Lower leg skin (tissue), 4 donors: ENCODE measurements at places on chromosomes 1 and 21.
A peak's percentile ranks its signal among the peaks of the same experiment; 100 is the strongest.

GRCh38 chr21:41681348-41681801, 85.5 kb downstream of the RIPK4 start:
- no peak for DNase-seq

GRCh38 chr1:155261493-155261851, 688 bp downstream of the SCAMP3 start:
- no peak for DNase-seq

- DNase-seq, result peak; percentile 85
Observed at GRCh38 chr1:234656944-234657654, 47.1 kb upstream of the IRF2BP2 start.

GRCh38 chr1:54052431-54052933, 522 bp downstream of the TMEM59 start:
- DNase-seq, result no peak

DNA sequence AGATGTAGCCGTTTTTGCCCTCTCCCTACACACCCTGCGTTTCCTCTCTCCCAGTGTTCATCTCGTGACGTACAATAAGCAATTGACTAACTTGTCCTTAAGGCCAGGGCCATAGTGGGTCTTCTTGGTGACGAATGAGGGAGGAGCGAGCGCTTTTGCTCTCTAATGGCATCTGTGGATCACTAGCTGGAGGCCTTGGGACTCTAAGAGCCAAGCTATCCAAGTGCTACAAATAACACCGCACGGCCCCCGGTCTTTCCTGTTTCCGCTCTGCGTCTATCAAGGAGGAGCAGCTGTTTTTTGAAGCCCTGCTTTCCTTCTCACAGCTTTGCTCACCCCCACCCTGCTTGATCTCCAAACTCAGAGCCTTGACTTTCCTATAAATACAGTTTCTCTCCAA, 25.2 kb downstream of the EVA1C start:
- DNase-seq, result no peak

GRCh38 chr1:179888071-179888470, 6.0 kb downstream of the TOR1AIP1 start:
- DNase-seq, result no peak

GRCh38 chr1:194537521-194537920, 1351.1 kb upstream of the B3GALT2 start:
- DNase-seq, result no peak

DNA sequence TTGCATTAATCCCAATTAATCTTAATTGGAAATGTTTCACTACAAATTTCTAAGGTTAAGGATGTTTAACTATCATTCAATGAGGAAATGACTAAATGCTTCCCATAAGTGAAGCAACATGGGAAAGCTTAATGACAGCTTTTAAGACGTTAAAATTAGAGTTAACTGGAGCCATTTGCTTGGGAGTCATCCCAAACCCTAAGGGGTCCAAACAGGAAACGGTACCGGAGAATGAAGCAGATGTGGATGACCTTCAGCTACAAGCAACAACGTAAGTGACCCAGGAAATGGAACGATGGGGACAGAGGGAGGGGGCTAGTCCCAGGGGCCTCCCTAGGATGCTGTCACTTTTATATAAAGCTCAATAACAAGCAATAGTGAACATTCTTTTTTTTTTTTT, 62.2 kb downstream of the CAPZB start:
- no peak for DNase-seq

DNA sequence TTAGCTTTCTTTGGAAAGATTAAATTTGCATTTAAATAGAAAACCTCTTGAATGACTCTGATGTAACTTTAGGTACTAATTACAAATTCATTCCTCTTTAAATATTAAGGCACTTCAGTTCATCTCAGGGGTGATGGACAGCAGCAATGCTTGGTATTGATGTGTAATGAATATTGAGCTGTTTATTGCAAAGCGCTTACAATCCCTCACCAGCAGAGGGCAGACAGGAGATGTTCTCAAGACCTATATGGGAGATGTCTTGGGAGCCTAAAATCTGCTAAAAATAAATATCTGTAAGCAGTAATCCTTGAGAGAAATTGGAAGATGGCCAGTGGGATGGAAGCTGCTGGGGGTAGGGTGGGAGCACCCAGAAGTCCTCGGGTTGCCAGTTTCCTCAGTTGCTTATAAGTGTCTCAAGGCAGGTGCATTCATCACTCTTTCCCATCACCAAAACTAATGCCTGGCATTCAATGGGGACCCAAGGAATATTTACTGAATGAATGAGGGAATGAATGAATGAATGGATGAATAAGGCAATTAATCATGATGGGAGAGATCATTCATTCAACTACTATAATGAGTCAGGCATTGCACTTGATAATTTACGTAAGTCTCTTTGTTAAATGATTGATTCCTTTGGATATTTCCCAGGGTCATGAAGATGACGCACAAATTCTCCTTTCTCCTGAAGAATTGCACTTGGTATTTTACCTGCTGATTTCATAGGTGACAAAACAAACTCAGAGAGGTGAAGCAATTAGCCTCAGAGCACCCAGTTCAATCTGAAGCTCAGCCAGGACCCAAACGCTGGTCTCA, 2.3 kb downstream of the KLHDC8A start:
- DNase-seq, result peak; percentile 44

GRCh38 chr1:234118911-234119310, 214.4 kb downstream of the SLC35F3 start:
- DNase-seq, result no peak

- no peak for DNase-seq
Observed at GRCh38 chr1:27992276-27992675, 32.5 kb downstream of the XKR8 start.

- DNase-seq, result no peak
Observed at GRCh38 chr1:248757784-248758195, 2.2 kb upstream of the LYPD8 start.

- no peak for DNase-seq
Observed at GRCh38 chr21:44996983-44997936, 57.4 kb downstream of the SLX9 start.

DNA sequence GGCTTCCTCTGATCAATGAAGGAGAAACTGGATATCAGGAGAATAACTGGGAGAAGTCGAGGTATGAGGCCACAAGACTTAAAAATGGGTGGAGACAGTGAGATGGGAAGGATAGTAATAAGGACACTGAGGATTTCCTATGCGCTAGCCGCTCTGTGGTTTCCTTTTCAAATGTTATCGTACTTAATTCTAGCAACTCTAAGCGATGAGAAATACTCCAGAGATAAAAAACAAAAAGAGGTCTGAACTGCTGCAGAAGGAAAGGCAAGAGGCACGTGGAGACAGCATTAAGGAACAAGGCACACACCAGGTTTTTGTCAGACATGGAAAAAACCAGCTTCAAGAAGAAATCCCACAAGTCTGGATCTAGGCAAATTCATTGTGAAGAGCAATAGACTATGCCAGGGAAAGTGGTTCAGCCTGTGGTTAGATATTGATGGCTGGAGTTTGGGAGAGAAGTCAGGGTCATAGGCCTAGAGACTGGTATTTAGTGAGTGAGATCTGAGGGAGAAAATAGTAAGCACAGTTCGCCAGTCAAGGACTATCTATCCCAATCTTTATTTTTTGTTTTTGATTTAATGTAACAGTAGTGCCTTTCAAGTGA, 5.3 kb downstream of the CLCA2 start:
- DNase-seq, result no peak

GRCh38 chr1:36621531-36621930, 138.8 kb upstream of the CSF3R start:
- DNase-seq, result no peak

GRCh38 chr1:228988664-228989063, 253.4 kb downstream of the RHOU start:
- peak; percentile 85 for DNase-seq

DNA sequence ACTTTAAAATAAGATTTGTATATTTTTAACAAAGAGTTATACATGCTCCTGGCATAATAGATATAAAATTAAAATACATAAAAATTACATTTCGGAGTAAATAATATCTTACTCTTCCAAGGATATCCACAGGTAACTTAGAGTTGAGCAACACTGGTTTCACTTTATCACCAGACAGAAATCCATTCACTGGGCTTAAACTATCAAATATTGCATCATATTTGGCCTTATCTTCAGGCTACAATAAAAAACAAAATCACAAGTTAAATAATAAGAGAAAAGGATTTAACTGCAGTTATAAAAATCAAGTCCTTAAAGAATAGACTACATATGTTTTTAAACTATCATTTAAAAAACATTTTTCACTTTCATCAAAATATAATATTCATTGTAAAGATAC, 55.5 kb downstream of the EPS15 start:
- no peak for DNase-seq

- peak; percentile 94 for DNase-seq
Observed at GRCh38 chr1:201275253-201275666, 8.0 kb upstream of the PKP1 start.

GRCh38 chr1:167695147-167695546, 26.6 kb upstream of the MPZL1 start:
- no peak for DNase-seq

- DNase-seq, result no peak
Observed at GRCh38 chr1:46193285-46193684, 4.9 kb downstream of the POMGNT1 start.

GRCh38 chr1:24098943-24099638, 12.8 kb downstream of the MYOM3 start:
- DNase-seq, result no peak

- no peak for DNase-seq
Observed at GRCh38 chr1:218468711-218469110, 123.6 kb downstream of the TGFB2 start.

- DNase-seq, result no peak
Observed at GRCh38 chr1:78688697-78689096, 39.1 kb downstream of the IFI44 start.

DNA sequence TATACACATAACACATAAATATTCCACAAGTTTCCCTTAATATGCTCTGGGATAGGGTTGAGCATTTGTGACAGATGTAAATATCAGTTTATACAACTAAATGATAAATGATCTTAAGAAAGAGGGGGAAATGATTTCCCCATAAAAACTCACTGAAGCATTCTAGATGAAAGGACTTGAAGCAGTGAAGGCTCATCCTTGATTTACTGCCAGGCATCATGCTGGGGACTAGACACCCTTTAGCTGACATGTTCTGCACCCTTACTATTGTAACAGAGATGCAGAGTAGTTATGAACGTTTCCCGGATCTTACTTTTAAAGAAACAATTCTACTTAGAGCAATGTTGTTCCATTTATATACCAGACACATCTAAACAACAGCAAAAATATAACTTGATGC, 235.8 kb downstream of the PTGER3 start:
- no peak for DNase-seq

DNA sequence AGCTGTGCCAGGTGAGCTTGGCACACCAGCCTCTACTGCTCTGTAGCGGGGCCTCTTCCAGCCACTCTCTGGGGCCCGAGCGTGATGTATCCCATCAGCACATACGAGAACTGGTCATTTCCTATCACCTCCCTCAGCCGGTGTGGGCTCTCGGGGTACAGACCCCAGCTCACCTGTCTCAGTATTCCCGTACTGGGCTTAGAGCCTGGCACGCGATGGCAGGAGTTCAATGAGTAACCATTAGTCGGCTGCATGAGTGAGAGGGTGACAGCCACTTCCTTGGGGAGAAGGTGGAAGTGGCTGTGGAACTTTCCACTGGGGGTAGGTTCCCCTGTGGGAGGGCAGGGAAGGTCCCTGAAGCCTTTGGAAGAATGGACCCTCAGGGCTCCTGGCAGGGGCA, 46.1 kb downstream of the ECE1 start:
- DNase-seq, result no peak

DNA sequence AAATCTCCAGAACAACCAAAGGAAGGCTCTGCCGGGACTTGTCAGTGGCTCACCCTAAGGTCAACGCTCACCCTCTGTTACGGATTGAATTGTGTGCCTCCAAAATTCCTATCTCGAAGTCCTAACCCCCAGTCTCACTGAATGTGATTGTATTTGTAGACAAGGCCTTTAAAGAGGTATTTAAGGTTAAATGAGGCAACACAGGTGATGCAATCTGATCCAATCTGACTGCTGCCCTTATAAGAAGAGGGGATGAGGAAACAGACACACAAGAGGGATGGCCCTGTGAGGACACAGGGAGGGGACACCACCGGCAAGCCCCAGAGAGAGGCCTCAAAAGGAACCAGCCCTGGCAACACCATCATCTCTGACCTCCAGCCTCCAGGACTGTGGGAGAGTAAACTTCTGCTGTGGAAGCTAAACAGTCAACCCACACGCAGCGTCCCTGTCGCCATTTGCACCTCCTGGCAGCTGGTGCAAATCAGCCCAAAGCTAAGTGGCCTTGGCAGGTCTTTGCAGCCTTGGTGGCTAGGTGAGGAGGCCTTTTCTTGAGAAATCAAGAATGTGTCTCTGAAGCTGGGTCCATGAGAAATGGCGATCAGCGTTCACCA, 24.2 kb downstream of the UBASH3A start:
- no peak for DNase-seq

DNA sequence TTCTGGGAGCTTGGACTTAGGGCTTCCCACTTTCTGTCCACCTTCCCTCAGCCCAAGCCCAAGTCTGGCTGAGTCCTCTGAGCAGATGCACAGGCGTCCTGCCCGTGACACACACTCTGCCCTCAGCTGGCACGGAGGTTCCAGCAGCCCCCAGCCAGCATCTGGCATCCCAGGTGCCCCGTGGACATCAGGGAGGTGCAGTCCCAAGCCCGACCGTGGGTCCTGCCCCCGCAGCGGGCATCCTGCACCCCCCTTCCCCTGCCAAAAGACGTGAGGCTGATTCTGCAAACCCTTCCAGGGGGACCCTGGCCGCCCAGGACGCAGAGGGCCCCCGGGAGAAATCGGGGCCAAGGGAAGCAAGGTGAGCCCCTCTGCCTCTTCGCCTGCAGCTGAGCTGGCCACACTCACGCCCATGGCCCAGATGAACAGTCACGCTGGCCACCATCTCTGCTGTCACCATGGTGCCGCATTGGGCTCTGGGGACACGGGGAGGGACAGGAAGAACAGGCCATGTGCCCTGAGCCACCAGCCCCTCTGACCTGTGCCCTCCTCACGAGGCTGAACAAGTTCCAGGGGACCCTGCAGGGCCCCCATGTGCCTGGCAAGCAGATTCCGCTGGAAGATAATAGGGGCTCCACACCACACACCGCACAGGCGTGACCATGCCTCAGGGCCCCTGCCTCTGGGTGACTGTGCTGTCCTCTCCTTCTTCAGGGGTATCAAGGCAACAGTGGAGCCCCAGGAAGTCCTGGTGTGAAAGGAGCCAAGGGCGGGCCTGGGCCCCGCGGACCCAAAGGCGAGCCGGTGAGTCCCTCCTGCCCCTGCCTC, 20.6 kb downstream of the COL6A2 start:
- peak; percentile 82 for DNase-seq

GRCh38 chr21:41483973-41484372, 24.0 kb downstream of the TMPRSS2 start:
- no peak for DNase-seq

DNA sequence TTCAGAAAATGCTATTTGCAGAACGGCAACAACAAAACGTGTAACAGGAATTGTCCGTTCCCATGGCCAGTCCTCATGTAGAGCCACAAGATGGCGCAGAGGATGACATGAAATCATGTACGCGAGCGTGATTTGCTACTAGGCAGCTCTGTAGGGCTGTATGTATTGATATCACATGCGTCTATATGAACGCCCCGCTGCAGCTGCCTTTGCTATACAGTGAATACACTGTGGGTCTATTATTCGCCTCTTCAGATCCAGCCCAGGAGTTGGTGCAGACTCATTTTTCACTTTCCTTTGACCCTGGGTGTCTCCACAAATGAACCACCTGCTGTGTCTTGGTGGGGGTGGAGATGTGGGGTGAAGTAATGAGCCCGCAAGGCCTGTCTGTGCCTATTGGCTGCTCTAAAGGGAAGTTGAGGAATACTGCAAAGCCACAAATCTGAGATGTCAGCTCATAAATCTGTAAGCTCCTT, 361.5 kb downstream of the KIF26B start:
- no peak for DNase-seq

GRCh38 chr1:26677306-26678115, 18.3 kb upstream of the ARID1A start:
- DNase-seq, result peak; percentile 88

GRCh38 chr1:89823679-89824292, 3.0 kb downstream of the LRRC8D start:
- no peak for DNase-seq
